Activated T-helper 1 cell treated with anti-CD3 and anti-CD28 coated beads, Interleukin-2, amount 50 U/mL, for 16 hours (primary cell): ENCODE measurements at places on chromosomes 3 and 15.

DNA sequence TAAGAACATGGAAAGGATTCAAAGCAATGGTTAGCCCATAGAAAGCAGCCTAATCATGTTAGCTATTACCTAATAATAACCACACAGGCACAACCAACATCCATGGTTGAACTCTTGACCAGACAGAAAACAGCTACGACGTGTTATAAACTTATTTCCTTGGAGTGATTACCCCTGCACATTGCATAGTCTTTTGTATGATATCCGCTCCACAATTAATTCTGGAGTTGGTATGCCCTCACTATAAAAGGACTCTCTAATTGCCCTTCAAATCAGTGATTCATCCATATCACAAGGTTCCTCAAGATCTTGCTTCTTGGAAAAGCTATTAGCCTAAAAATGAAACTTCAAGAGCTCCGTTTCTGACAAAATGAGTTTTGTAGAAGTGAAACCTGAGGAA is 117.9 kb downstream of the SYNPR start:
- DNase-seq: no peak

DNA sequence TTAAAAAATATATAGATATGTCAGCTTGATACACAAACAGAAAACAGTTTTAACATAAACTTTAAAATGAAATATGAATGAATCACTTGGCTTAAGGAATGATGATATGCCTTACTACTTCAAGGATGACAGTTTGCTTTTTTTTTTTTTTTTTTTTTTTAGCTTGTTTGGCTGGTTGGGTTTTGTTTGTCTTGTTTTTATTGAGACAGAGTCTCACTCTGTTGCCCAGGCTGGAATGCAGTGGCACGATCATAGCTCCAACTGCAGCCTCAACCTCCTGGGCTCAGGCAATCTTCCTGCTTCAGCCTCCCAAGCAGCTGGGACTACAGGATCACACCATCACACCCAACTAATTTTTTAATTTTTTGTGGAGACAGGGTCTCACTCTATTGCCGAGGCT is 14.5 kb downstream of the LRRC2 start:
- DNase-seq: no peak

GRCh38 chr3:182794455-182795388 is 1.4 kb downstream of the ATP11B start:
- DNase-seq: no peak

DNA sequence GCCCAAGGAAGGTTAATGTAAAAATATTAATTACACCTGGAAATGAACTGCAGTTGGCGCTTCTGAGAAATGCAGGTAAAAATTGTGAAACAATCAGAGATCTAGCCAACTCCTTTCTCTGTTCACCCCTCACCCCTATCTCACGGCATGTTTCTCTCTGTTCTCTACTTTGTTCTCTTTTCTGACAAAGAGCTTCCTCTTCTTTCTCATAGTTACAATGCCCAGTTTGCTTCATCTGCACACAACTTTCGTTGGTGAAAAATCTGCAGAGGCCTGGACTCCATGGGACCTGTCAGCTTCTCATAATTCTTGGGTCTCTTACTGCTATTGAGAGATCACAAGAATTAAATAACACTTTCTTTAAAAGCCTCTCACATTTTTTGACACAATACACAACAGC is 212.9 kb upstream of the LRRN1 start:
- no peak for DNase-seq

DNA sequence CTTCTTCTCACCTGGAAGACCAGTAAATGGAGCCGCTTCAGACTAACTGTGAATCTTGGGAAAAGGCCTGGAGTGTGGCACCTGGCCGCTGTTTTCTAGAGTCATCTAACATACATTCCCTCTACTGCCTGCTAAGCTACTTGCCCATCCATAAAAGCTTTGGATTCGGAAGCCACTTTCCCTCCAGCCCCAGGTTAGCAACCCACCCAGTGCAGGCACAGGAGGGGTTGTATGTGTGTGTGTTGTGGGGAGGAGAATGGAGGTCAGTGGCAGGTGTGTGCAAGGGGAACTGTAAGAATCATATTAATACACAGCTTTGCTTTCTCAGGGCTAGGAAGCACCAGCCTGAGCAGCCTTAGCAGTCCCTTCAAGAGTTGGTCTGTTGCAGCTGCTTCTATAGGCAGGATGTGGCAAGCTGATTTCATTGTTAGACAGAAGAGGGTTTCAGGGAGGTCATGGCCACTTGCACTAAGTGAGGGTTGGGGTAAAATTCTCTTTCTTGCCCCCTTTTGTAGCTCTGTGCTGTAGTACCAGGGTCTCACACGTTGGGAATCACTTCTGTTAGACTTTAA is 8.9 kb downstream of the NSUN3 start:
- DNase-seq: no peak

GRCh38 chr3:125179143-125179883 is 33.2 kb downstream of the SLC12A8 start:
- no peak for DNase-seq

DNA sequence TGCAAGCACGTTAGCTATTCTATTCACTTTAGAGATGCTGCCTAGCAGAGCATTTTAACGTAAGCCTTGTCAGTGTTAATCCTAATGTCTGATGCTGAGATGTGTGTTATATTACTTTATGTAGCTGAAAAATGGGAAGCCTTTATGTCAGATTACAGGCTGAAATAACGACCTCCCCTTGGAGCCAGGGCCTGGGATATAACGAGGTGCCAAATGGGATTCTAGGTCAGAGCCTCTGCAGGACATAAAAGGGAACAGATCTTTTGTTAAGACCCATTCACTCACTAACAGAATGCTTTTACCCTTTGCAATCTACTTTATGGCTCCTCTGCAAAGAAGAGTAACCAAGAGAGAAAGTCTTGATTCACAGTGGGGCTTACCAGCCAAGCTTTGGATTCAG is 815.5 kb upstream of the CFAP20DC start:
- no peak for DNase-seq

GRCh38 chr15:74411686-74412085 is 22.1 kb downstream of the SEMA7A start:
- DNase-seq: no peak

GRCh38 chr3:119829420-119829819 is 47.5 kb downstream of the NR1I2 start:
- no peak for DNase-seq

DNA sequence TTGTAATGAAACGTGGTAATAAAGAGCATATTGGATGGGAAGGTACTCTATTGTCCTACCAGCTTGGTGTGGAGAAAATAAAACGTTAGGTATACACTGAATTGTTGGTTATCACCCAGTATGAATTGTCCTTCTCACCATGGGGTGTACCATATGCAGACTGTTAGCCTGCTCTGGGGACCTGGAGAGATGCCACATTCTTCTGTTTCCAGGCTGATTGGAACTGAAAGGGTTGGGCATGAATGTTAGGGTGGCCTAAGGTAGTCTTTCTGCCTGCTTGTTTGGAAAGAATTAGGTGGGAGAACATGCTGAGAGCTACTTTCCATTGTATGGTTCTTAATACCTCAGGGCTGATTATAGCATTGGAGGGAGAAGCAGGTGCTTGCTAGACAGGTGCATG is 340.6 kb downstream of the PTPRG start:
- no peak for DNase-seq

GRCh38 chr3:50381383-50381782 is 22.1 kb upstream of the TMEM115 start:
- no peak for DNase-seq

DNA sequence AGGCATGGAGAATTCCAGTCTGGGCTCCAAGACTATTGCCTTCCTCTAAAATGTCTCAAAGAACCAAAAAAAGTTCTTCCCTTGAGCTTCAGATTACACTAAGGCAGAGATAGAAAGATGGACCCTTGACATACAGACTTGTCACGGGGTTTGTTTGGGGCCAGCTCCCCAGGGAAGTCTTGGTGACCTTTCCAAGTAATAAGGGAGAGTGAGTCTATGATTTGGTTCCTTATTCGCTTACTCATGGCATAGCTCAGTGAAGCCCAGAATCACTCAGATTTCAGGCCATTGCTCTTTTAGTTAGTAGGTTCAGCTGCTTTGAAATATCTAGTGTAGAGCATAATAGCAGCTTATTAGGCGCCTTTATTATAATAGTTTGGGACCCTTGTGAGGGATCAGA is 90.3 kb downstream of the PLCL2 start:
- DNase-seq: no peak

DNA sequence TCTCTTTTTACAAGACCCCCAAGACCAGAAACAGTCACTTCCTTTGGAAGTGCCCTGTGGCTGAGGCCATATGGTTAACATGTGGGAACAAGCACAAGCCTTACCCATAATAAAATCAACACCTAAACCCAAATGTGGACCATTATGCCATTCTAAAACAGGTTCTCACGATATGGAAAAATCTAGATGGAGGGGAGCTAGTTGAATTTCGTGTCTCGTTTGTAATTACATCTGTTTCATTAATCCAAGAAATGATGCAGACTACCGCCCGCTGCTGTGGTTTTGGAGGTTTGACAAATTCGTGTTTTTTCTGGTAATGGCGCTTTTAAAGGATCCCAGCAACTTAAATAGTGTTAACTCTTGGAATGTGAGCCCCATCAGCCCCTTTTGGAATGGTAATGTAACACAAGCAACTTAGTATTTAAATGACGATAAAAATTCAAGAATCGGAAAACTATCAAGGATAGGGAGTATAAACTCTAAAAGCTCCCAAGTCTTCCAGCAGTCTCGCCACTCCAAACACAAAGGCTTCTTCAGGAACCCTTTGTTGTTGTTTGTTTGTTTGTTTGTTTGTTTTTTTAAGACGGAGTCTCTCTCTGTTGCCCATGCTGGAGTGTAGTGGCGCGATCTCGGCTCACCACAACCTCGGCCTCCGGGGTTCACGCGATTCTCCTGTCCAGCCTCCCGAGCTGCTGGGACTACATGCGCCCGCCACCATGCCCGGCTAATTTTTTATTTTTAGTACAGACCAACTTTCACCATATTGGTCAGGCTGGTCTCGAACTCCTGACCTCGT is 1.1 kb downstream of the CNBP start:
- DNase-seq: no peak

GRCh38 chr3:89955156-89955555 is 847.7 kb downstream of the EPHA3 start:
- no peak for DNase-seq

- DNase-seq: no peak
Observed at GRCh38 chr3:195807681-195808121, 4.0 kb downstream of the MUC4 start.

DNA sequence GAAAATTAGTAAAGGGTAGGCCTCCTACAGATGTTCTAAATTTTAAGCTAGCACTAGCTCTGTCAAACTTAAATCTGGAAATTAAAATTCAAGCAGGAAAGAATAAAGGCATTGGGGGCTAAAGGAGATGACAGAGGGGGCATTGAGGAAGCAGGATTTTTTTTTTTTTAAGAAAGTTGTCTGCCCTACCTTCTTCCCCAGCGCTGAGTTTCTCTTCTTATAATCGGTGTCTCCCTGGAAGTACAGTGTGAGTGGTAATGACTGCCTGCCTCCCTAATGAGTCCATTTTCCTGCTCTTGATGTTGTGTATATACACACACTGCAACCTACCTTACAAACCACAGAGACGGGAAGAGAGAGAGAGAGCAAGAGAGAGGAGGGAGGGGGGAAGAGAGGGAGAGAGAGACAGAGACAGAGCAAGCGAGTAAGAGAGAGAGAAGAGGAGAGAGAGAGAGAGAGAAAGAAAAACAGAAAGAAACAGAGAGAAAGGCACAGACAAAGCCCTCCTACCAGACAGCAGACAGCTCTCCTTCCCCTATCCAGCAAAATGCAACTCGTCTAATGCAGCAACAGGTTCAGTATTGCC is 47.0 kb downstream of the ZBTB20 start:
- no peak for DNase-seq

- DNase-seq: no peak
Observed at GRCh38 chr3:128064962-128065361, 12.7 kb downstream of the SEC61A1 start.

- no peak for DNase-seq
Observed at GRCh38 chr3:147616998-147617619, 207.9 kb downstream of the ZIC1 start.

DNA sequence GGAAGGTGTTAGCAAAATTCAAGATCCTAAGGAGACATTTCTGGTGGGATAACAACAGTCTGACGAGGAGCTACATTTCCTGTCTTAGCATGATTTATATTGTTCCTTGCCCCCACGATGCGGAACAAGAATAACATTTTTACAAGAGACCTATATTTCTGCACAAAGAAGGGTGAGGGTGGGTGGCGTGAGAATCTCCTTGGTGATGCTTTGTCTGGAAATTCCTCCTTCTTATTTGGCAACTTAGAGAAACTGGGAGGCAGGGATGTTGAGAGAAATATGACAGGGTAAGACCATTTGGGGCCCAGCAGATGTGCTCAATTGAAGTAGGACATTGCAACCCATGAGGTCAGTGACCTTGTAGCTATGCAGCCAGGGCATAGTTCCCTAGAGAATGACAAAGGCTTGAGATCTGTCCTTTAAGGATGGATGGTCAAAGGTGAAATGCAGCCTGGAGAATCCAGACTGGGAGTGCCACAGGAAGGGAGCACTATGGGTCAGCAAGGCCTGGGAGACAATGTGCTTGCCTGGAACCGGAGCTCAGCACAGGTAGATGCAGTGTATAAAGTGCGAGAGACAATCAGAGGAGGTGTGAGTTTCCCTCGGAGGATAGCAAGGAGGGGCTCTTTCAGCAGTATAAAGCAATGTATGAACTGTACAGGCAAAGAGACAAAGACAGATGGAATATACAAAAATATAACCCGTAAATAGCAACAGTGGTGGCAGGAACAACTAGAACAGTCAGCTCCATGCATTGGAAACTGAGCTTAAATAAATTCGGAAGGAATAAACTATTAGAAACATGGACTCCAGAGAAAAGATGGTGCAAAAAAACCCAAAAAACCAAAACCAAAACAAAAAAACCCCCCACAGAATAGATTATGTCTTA is 317.6 kb upstream of the TBL1XR1 start:
- DNase-seq: no peak

GRCh38 chr3:196340466-196340865 is 2.3 kb upstream of the TM4SF19 start:
- DNase-seq: no peak

- DNase-seq: no peak
Observed at GRCh38 chr3:143843587-143843986, 4.7 kb downstream of the SLC9A9 start.

GRCh38 chr3:134931045-134931785 is 136.2 kb downstream of the EPHB1 start:
- no peak for DNase-seq

GRCh38 chr3:124412644-124413043 is 317.6 kb upstream of the UMPS start:
- no peak for DNase-seq

GRCh38 chr3:143158014-143158988 is 38.7 kb downstream of the CHST2 start:
- DNase-seq: no peak

- DNase-seq: no peak
Observed at GRCh38 chr3:139979991-139980390, 45.0 kb downstream of the CLSTN2 start.

GRCh38 chr3:14253022-14253706 is 74.5 kb downstream of the LSM3 start:
- no peak for DNase-seq

DNA sequence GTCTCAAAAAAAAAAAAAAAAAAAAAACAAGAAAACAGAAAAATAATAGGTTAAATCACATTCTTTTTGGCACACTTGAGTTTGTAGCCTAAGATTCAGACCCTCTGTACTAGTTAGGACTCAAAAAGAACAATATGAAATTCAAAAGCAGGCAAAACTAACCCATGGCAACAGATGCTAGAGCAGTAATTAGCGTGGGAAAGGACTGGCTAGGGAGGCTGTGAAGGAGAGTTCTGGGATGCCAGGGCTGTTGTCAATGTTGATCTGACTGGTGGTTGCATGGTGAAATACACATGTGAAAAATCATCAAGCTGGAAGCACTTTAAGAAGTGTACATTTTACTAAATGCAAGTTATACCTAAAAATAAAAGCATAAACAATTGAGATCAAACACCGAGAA is 35.6 kb downstream of the KLHL6 start:
- DNase-seq: no peak

- no peak for DNase-seq
Observed at GRCh38 chr15:48413304-48413703, 82.1 kb downstream of the DUT start.
